ENCODE measurements at places on chromosomes 6 and 20.

- DNase-seq, result no peak
These were observed 193.6 kb downstream of the JARID2 start for GRCh38 chr6:15439410-15440025.

- no peak for DNase-seq
These were observed 29.0 kb upstream of the GTSF1L start for GRCh38 chr20:43755851-43756250.

DNA sequence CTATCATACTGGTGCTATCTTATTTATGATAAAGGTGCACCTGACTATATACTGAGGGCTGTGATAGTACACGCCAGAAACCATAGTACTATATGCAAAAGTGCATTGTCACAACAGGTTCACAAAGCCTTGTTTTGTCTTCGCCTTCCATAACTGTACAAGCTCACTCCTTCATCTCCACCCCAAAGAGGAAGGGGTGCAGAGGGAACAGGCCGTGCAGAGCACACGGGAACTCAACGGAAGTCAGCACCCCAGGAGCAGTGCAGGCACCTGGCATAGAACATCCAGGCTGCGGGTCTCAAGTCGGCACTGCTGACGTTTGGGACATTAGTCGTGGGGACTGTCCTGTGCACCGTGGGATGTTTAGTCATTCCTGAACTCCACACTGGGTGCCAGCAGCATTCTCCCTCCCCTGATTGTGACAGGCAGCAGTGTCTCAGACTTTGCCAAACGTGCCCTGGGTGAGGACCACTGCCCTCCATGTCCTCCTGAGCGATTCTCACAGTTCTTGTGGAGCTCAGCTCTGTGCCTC is 99.7 kb downstream of the PXDC1 start:
- no peak for DNase-seq

DNA sequence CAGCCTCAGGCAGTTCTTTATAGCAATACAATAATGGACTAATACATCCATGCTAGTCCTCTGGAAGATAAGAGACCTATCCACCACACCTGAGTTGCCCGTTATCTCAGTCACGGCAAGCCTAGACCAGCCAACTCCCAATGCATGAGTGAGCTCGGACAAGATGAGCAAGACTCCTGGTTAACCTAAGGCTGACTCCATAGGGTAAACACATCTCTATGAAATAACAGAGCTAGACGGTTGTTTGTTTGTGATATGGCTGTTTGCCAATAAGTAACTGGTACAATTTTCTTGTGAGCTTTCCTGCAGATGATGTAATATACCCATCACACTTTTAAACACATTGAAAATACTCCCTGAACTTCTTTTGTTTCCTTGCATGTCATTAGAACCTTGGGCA is 70.6 kb upstream of the PHACTR1 start:
- DNase-seq, result no peak

DNA sequence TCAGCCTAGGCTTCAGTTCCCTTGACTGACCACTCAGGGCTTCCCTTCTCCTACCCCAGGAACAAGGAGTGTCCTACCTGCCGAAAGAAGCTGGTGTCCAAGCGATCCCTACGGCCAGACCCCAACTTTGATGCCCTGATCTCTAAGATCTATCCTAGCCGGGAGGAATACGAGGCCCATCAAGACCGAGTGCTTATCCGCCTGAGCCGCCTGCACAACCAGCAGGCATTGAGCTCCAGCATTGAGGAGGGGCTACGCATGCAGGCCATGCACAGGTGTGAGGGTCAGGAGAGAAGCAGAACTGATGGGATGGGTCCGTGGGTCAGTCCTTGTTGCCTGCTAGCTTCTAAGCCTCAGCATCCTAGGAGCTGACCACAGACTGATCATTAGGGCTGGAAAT is 1.6 kb downstream of the RING1 start:
- DNase-seq, result no peak

- no peak for DNase-seq
These were observed 1.2 kb downstream of the SNTA1 start for GRCh38 chr20:33442136-33443005.

- DNase-seq, result no peak
These were observed 21.0 kb downstream of the PHACTR3 start for GRCh38 chr20:59625214-59625922.

DNA sequence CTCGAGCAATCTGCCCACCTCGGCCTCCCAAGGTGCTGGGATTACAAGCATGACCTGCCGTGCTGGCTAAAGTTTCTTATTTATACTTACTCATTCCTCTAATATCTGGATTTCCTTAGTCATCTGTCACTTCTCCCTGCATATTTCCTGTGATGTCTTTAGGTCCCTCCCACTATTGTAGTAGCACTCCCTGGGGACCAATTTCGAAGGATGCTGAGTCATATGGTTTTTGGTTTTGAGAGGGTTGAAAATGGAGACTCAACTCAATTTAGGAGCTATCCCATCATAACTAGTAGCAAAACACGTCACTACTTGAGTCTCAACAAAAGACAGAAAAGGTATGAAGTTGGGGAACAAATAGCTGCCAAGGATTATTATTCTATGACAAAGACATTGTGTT is 20.2 kb downstream of the MCUR1 start:
- DNase-seq, result no peak

GRCh38 chr20:50146214-50146613 is 7.3 kb downstream of the PEDS1 start:
- no peak for DNase-seq

- no peak for DNase-seq
These were observed 115.2 kb upstream of the HMGCLL1 start for GRCh38 chr6:55694148-55694547.

- DNase-seq, result no peak
These were observed 106.3 kb downstream of the ADTRP start for GRCh38 chr6:11672256-11672655.

- peak; percentile 52 for DNase-seq
These were observed 31.0 kb downstream of the POM121L2 start for GRCh38 chr6:27281105-27281539.

GRCh38 chr6:93792746-93793145 is 373.4 kb upstream of the EPHA7 start:
- no peak for DNase-seq

Data from SHP77 (cell line).